LHCN-M2 (cell line): ENCODE measurements at places on chromosomes 7 and 10.

- DNase-seq: no peak
Observed at GRCh38 chr7:143217806-143218205, 4.0 kb upstream of the TAS2R40 start.

DNA sequence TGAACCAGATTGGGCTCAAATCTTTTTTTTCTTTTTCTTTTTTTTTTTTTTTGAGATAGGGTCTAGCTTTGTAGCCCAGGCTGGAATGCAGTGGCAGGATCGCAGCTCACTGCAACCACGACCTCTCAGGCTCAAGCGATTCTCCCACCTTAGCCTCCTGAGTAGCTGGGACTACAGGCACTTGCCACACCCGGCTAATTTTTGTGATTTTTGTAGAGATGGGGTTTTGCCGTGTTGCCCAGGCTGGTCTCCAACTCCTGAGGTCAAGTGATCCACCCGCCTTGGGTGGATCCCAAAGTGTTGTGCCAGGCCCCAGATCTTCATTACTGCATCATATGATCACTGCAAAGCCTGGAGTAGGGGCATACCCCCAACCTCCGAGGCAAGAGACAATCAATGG is 2.8 kb downstream of the DNAJC30 start:
- no peak for DNase-seq

DNA sequence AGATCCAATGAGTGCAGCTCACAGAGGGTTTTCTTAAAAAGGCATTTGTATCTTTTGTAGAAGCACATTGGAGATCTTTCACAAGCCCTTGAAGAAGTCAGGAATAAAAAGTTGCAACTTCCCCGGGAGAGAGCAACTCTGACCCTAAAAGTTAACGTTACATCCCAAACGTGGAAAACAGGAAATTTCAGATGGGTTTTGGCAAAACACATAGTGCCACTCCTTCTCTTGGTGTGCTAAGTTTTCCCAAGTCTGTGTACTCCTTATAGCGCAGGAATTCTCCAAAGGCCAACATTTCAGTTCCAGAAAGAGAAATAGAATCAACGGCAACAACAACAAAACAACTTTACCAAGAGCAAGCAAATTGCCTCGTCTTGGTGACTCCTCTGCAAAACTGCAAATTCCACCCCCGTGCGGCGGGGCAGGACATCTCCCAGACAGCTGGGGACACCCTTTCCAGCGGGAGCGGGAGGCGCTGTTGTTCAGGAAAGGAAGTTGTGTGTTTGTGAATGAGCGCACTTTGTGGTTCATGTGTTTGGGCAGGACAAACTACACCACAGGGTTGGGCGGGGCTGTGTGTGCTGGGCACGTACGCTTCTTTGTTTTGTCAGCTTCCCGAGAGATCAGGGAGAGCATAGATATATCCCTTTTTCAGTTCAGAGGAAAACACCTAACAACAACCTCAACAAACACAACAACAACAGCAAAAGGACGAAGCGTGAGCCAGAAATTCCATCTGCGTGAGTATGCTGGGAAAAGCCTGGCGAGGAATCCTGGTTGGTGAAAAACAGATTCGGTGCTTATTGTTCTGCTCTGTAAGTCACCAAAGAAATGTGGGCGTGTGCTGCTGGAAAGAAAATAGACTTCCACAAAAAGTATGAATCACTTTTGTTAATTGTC is 294.7 kb upstream of the PITRM1 start:
- DNase-seq: peak; percentile 99

DNA sequence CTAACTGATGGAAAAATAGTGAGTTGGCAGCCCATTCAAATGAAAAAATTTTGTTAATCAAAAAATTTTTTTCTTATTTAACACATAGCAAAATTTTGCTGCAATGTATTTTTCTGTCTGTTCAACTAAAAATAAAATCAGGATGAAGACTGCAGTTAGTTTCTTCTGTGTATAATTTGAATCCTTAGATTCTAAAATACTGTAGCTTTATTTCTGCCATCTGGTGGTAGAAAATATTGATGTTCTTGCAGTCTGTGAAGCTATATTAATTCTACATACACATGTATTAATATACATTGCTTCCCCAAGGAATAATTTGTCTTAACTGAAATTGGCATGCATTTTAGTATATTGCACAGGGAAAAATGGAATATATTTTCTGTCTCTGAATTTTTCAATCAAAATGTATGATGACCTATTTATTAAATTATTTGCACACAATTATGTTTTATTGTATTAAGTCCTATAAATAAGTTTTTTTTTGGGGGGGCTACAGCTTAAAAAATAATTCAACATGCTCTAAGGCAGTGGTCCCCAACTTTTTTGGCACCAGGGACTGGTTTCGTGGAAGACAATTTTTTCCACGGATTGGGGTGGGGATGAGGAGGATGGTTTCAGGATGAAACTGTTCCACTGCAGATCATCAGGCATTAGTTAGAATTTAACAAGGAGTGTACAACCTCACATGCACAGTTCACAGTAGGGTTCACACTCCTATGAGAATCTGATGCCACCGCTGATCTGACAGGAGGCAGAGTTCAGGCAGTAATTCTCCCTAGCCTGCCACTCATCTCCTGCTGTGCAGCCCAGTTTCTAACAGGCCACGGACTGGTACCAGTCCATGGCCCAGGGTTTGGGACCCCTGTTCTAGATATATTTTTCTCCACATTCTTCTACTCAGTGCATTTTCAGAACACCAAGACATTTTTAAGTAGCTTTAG is 119.4 kb downstream of the GNAT3 start:
- DNase-seq: peak; percentile 67

DNA sequence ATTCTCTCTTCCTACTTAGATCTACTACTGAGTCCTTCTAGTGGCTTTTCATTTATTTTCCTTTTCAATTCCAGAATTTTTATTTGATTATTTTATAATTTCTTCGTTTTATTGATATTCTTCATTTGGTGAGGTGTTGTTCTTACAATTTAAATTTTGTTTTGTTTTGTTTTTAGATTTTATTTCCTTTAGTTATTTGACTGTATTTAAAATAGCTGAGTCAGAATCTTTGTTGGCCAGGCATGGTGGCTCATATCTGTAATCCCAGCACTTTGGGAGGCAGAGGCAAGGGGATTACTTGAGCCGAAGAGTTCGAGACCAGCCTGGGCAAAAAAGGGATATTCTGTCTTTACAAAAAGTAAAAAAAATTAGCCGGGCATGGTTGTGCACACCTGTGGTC is 36.1 kb downstream of the AKAP9 start:
- no peak for DNase-seq
